ENCODE measurements at places on chromosomes 16 and 17.

DNA sequence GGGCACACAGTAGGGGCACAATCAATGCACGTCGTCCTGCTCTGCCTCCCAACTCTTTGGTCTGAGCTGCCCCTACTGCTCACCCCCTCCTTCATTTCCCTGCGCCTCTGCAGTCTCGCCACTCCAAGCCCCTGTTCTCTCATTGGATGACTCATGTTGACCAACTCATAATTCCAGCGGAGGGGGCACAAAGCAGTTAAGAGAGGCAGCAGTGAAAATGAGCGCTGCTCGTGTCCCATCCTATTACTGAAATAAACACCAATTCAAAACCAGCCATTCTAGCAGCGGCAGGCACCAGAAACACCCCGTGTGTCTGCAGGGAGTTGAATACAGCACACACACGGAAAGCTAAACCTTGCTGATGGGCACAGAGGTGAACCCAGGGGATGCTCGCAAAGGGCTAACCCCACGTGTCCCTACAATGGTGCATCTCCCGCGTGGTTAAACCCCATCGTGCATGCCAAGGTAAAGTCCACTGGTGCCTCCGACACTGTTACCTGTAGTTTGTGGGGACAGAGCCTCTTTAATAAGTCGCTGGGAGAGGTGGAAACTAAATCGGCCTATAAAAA lies 310.4 kb downstream of the XYLT1 start:
- no peak for DNase-seq

DNA sequence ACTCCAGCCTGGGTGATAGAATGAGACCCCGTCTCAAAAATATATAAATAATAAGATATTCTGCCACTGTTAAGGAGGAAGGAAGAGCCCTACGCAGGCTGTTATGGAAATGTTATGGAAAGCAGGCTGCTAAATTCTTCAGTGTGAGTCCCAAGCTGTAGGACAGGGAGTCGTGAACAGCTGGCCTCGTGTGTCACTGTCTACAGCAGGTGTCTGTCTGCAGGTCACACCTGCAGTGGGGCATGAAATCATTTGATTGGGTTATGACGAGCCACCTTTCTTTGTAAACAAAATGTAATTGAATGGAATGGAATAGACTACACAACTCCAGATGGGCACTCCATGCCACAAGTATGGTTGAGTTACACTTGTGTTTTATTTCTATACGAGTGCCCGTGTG lies 15.6 kb upstream of the LITAF start:
- DNase-seq, result no peak

- no peak for DNase-seq
These were observed 119.7 kb downstream of the KIF2B start for GRCh38 chr17:53942436-53942835.

DNA sequence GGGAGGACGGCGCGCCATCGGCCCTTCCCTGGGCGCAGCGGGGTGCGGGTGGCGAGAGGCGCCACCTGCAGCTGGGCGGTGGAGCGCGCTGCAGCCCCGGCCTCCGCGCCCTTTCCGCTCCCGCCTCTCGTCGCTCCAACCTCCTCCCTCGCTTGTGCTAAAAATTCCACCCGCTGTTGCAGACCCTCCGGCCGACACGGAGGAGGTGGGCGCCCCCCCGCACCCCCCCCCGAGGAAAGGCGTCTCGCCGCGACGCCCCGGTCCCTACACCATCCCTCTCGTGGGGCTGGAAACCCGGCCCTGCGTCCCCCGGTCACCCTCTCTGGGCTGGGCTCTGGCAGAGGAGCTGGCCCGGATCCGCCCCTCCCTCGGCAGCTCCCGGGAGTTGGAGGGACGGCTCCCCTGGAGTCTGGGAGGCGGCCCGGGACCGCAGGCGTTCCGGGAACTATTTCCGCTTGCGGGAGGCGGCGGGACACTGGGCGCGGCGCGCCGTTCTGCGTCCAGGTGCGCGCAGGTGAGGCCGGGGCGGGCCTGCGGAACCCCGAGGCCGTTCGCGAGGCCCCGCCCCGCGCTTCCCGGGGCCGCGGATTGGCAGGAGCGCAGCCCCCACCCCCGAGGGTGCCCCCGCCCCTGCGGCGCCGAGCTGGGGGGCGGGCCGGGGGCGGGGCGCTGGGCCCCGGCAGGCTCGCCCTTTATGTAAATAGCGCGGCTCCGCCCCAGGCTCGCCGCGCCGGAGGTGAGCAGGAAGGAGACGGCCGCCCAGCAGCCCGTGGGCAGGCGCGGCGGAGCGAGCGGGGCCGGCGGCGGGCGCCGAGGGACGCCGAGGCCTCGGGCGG lies at the start of gene LLGL2:
TSS of gene LLGL2 (plus strand) at position 728 of the 836 bp plus-strand sequence. CDS start 17,730 bp downstream, outside the sequence.
- peak; percentile 91 for DNase-seq

- no peak for DNase-seq
These were observed 86.5 kb downstream of the MYH13 start for GRCh38 chr17:10286324-10286723.

DNA sequence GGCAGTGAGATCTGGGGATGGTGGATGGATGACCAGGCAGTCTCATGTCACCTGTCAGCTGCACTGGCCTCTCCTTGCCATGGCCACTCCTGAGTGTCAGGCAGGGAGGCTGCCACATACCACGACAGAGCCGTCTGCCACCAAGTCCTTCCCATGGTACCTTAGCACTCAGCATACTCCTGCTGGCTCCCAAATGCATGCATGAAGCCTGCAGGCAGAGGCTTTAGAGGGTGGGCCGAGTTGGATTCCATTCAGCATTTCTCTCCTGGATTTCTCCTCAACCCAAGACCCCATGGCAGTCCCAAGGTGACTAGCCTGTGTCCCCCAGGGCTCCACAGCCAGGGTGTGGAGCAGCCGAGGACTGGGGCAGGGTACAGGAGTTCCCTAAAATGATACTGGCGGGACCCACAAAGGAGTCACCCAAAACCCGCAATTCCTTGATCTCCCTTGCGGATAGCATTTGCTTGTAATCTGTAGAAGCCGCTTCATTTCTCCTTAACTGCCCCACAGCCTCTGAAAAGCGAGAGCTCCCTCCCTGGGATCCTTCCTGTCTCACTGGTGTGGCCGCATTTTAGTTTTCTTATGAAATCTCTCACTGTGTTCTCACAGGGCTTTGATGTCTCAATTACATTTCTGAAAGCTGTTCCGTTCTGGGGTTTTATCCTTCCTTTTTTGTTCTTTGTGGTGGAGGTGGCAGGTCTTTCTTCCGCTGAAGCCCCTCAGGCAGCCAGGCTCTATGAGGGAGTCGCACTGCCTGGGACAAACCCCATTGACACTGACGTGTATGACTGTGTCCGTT lies 141.4 kb downstream of the SOCS1 start:
- DNase-seq, result no peak

DNA sequence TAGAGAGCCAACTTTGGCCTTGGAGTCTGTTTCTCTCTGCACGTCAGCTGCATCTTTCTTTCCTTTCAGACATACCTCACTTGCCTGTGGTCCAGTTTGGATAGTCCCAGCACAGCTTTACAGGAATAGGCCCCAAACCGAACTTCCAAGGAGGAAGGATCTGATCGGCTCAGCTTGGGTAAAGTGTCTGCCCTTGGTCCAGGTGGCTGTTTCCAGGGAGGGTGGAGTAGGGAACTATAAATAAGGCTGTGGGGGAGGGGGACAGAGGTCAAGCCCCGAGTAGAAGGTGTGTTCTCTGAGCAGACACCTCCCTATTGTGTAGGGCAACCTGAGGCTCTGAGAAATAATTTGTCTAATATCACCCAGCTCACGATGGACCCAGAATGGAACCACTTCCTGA lies 29.2 kb upstream of the NKD1 start:
- no peak for DNase-seq

DNA sequence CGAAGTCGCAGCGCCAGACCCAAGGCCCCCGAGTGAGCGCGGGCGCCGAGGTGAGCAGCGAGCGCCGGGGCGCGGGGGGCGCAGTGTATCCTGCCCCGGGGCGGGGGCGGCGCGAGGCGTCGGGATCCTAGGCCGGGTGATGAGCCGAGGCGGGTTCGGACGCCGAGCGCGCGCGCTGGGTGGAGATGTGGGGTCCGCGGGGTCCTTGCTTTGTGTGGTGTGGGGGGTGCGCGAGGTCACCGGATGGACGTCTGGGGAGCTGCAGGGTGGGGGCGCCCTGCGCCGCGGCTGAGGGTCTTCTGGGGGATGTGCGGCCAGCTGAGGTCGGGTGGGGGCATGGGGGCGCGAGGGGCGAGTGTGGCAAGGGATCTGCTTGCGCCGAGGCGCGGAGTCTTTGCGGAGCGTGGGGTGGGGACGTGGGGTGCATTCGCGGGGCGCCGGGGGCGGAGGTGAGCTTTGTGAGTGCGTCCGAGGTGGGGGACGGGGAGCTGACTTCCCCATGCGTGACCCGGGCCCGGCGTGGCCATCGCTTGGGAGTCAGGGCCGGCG lies 560 bp downstream of the RAI1 start:
- DNase-seq, result no peak

GRCh38 chr17:2085648-2085949 lies 30.7 kb downstream of the HIC1 start:
- DNase-seq, result no peak

GRCh38 chr17:68505951-68506350 lies 6.3 kb upstream of the PRKAR1A start:
- no peak for DNase-seq

GRCh38 chr16:1182316-1182671 lies 29.4 kb downstream of the CACNA1H start:
- no peak for DNase-seq

- DNase-seq, result no peak
These were observed 29.4 kb upstream of the NUDT16L1 start for GRCh38 chr16:4663777-4664465.

- DNase-seq, result no peak
These were observed 70.7 kb downstream of the RPTOR start for GRCh38 chr17:80615376-80615775.

DNA sequence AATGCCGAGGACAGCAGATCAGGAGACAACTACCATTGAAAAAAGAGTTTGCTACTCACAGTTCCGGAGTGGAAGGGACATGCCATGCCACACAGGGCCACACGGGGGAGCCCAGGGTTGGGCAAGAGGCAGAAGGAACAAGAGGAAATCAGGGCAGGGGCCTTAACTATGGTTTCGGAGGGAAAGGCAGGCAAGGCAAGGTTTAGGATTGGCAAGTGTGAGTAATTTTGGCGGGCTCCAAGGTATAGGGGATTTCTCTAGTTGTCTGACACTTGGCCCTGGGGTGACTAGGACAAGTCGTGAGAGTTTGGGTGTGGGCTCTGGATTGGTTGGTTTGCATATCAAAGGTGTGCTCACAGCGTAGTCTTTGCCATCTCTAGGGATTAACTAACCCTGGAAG lies 27.0 kb upstream of the NTN1 start:
- no peak for DNase-seq

- peak; percentile 20 for DNase-seq
These were observed 43.4 kb upstream of the CRHR1 start for GRCh38 chr17:45740553-45741330.

- no peak for DNase-seq
These were observed 244.7 kb upstream of the WSB1 start for GRCh38 chr17:27049104-27049784.

- DNase-seq, result no peak
These were observed 14.9 kb upstream of the RBFOX3 start for GRCh38 chr17:79625706-79626105.

- no peak for DNase-seq
These were observed 39.7 kb downstream of the ARHGAP17 start for GRCh38 chr16:24975428-24975889.

DNA sequence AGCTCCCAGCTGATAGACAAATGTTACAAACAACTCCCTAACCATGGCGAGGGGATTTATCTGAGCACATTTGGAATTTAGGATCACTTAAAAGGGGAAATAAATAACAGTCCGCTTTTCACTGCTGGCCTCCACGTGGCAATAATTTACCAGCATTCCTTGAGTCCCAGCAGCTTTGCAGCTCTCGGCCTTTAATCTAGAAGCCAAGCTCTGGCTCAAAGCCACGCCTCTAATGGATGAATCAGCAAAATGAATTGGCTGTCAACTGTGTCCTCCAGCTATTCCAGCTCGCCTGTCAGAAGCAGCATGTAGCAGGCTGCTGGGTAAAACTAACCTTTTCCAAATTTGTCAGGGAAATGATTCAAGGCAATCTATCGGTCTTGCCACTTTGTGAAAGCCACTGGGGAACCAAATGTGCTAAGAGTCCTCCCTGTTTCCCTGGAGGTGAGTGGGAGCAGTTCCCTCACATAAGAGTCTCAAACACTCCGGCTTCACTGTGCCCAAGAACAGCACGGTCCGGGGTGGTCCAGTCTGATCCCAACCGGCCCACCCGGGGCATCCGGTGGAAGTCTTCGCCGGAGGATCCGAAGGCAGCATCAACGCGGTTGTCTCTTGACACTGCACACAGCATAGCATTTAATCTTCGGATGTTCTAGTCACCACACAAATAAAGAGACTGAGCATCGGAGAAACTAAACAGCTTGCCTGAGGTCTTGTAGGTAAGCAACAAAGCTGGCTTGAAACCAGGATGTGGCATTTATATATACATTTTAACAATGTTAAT lies 143.3 kb downstream of the PARN start:
- DNase-seq, result no peak

DNA sequence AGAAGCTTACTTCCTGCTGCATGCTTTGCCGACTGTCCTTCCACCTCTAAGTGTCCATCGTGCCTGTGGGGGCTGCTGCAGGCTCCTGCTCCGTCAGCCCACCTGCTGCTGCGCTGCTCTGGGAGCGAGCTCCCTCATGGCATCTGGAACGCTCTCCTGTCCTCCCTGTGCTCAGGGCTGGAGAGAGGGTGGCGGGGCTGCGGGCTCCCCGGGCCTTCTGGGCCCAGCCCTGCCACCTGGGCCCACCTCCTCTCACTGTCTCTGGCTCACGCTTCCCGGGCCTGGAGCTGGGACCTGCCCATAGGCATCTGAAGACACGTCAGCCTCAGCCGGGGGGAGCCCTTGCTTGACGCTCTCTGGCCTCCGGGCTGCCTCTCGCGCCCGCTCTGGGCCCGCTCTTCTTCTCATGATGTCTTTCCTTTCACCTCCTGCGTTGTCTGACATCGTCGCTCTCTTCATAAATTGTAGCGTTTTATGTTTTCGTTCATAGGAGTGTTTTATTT lies 27.0 kb downstream of the NME3 start:
- DNase-seq, result no peak

GRCh38 chr16:87854053-87854906 lies 15.0 kb downstream of the SLC7A5 start:
- no peak for DNase-seq

DNA sequence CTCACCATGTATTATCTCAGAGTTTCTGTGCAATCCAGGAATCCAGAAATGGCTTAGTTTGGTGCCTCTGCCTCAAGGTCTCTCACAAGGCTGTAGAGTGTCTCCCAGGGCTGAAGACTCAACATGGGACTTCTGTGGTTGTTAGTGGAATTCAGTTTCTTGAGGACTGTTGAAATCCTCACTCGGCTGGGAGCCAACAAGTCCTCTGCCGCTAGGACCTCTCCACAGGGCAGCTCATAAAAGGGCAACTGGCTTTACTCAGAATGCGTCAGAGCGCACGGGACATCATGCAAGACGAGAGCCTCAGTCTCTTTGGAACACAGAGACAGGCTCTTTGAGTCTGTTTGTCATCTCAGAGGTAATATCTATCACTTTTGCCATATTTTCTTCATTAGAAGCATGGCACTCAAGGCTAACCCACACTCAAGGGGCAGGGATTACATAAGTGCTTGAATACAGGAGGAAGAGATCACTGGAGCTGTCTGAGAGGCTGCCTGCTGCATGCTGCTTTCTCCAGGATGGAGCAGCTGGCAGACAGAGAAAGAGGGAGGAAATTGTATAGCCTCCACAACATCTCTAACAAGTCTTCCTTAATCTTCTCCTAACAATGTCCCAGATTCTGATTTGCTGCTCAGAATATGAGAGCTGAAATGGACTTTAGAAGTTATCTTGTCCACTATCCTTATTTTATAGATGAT lies 97.5 kb upstream of the ASIC2 start:
- no peak for DNase-seq

GRCh38 chr16:26019381-26020242 lies 327.9 kb downstream of the HS3ST4 start:
- no peak for DNase-seq

- DNase-seq, result no peak
These were observed 30.0 kb downstream of the SF3B3 start for GRCh38 chr16:70553645-70554044.

Measured in GM18507 (cell line).